ENCODE measurements at places on chromosomes 11 and 22. TPM values are rescaled to one million over a fixed set of nuclear protein-coding genes. Genes with fewer than 3 reads are reported as not detected.

Gene SEPTIN5
- total RNA-seq = 17.0 TPM

Gene NARS2
- total RNA-seq = 17.0 TPM

Gene OR56A1
- total RNA-seq = under 0.01 TPM

Gene LDHAL6A
- total RNA-seq = not detected

Gene MOV10L1
- total RNA-seq = 5.7 TPM

Gene MRGPRX2
- not detected for total RNA-seq

Gene CNGA4
- not detected for total RNA-seq

Gene CD3E
- total RNA-seq = not detected

Gene NOX4
- 0.66 TPM for total RNA-seq

Gene FUT4
- 4.8 TPM for total RNA-seq

Gene SDHAF2
- total RNA-seq = 70.5 TPM

Gene HTR3B
- not detected for total RNA-seq

Gene BARX2
- total RNA-seq = not detected

Gene PTPN5
- not detected for total RNA-seq

Gene PNPLA5
- total RNA-seq = not detected

Gene AIFM3
- 0.22 TPM for total RNA-seq

Gene RAB38
- 2.8 TPM for total RNA-seq

Gene UBQLNL
- 0.14 TPM for total RNA-seq

Gene PKDREJ
- not detected for total RNA-seq

Gene MS4A7
- 0.29 TPM for total RNA-seq

Gene DNAJB7
- total RNA-seq = not detected

Gene HPX
- total RNA-seq = 0.14 TPM

Gene PARVB
- 54.9 TPM for total RNA-seq

Gene ADSL
- 123 TPM for total RNA-seq

Gene ZNF214
- 1.4 TPM for total RNA-seq

Gene SEZ6L
- not detected for total RNA-seq

Gene FOLR2
- total RNA-seq = not detected

Gene APOBEC3B
- 8.6 TPM for total RNA-seq

Gene INS
- total RNA-seq = not detected

Gene BEST1
- 1.4 TPM for total RNA-seq

Gene KRTAP5-8
- not detected for total RNA-seq

Gene PLCB3
- total RNA-seq = 105 TPM

Gene FCHSD2
- total RNA-seq = 16.3 TPM

Gene HSPA8
- 1,642 TPM for total RNA-seq

Gene FXYD6
- not detected for total RNA-seq

Gene MUC15
- not detected for total RNA-seq

Gene SMTNL1
- not detected for total RNA-seq

Gene MOGAT2
- not detected for total RNA-seq

Gene FOLR3
- not detected for total RNA-seq

Gene LMF2
- 130 TPM for total RNA-seq

Gene FAM111B
- total RNA-seq = 11.5 TPM

Gene SNAP29
- total RNA-seq = 11.7 TPM

Gene MS4A4E
- total RNA-seq = not detected

Gene P2RY6
- 0.72 TPM for total RNA-seq

Gene USP2
- not detected for total RNA-seq

Gene ISX
- total RNA-seq = not detected
